ENCODE measurements at places on chromosomes 16 and 17.

DNA sequence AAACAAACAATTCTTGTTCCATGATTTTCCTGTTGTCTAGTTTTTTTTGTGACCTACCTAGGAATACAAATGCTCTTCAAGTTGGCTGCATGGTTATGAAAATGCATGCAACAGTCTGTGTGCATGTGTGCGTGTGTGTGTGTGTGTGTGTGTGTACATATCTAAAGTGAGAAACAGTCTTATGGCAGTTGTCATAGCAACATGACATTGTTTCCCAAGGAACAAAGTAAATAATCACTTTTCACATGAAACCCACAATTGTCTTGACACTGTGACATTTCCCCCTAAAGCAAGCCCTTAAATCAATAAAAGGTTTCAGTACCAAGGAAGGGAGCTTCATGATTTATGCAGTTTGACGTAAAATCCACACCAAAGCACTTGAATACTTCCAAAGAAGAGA is 758.4 kb downstream of the CDH8 start:
- no peak for DNase-seq

GRCh38 chr16:75462806-75463205 is 1.7 kb downstream of the TMEM170A start:
- DNase-seq, result no peak

- DNase-seq, result no peak
Observed at GRCh38 chr16:80948886-80949493, 57.7 kb downstream of the CMC2 start.

DNA sequence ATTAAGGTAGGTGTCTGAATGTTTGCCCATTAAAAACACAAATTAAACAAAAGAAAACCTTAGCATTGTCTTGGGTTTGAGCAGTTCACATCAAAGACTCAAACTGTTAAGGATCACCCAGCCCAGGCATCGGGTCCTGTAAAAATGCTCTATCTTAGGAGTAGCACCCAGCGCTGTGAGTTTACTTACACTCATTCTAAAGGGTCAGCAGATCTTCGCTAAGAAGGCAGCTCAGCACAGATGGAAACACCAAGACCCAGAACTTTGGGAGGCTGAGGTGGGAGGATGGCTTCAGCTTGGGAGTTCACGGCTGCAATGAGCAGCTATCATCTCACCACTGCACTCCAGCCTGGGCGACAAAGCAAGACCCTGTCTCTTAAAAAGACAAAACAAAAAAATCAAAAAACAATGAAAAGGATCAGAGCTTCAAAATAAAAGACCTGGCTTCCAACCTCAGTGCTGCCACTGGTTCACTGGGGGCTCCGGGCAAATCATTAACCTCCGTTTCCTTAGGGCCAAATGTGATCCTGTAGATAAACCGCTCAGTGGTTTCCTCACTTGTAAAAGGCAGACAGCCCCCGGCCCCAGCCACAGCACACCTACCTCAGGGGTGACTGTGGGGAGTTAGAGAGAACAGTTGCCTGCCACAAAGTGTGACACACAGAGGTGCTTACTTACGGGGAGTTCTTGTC is 11.1 kb downstream of the COG1 start:
- DNase-seq, result no peak

DNA sequence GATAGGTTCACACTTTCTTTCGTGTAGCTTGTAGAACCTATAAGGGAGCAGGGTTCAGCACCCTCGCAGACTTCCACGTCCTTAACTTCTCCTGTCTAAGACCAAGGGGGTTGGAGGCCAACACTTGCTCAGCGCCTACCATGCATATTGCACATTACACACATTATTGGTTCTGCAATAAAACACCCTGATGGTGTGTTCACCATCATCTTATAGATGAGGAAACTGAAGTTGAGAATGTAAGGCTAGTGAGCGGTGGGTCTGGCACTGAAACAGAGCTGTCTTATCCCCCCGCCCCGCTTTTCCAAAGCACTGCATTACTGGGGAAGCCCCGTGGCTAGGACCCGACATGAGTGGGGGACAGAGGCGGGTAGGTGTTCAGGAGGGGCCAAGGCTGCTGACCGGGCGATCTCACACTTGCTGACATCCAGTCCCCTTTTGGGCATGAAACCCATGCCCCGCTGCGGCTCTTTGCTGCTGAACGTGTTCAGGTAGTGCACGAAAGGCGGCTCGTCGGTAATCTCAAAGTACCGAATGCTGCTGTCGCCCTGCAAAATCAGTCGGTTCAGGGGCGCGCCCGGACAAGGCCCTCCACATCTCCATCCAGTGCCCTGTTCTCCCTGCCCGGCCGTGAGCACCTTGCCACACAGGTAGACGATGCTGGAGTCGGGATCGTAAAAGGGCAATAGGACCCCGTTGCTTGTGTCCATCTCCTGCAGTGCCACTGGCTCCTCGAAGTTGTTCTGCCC is 6.2 kb downstream of the CORO6 start:
- no peak for DNase-seq

- DNase-seq, result no peak
Observed at GRCh38 chr16:29665294-29666077, 2.4 kb downstream of the SPN start.

- DNase-seq, result no peak
Observed at GRCh38 chr17:8443756-8444155, 8.1 kb downstream of the NDEL1 start.

DNA sequence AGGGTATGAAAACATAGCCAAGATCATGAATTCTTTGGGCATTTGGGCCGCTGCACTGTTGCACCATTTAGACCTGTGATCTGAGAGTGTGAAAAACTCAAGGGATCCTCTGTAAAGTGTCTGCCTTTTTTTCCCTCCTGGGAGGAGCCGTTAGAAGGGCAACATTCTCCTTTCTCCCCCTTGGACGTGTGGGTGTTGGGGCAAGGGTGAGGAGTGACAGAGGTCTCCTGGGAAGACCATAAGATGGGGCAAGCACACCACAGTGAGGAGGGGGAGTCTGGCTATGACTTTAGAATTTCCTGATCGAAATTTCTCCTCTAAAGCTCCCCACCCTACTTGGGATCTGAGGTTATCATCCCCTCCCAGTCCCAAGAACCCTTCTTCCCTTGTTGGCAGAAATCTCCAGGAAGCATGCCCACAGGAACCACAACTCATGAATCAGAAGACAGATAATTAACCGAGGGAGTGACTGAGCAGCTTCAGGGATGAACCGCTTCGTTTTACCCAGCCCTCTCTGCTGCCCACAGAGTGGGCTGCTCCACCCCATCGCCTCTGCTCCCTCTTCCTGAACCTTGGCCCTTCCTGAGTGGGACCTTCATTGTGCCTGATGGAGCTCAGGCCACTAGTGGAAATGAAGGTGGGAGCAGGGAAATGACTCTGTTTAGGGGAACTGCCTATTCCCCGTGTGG is 4.2 kb downstream of the ITGB3 start:
- no peak for DNase-seq

DNA sequence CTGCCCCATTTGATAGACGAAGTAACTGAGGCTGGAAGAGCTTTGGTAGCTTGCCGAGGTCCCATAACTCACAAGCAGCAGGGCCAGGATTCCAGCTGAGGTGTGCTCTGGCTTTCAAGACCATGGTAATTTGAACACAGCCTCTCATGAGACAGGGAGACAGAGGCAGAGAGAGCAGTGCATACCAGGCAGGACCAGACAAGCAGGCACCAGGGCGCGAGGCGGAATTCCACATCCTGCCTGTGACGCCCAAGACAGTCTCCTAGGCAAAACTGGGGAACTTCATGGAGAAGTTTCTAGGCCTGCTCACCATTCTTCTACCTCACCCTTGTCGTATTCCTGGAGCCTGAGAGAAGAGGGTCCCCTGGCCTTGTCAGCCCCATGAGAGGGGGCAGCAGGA is 19.2 kb downstream of the SDK2 start:
- DNase-seq, result no peak

DNA sequence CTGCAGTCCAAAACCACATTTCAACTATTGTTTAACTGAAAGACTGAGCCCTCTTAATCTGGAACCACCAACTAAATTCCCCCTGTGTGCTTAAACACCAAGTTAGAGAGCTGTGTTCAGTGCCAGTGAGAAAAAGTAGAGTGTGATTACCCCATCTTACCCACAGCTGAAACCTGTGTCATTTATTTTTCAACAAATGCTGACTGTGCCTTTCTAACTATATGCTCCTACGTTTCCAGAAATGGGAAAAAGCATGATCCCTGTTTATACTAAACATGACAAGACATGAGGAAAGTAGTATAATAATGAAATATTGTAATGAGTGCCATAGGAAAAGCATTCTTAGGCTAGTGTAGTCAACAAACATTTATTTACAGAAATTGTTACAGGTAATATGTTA is 7.4 kb upstream of the TOX3 start:
- no peak for DNase-seq

GRCh38 chr17:60554377-60554788 is 28.3 kb upstream of the APPBP2 start:
- no peak for DNase-seq

DNA sequence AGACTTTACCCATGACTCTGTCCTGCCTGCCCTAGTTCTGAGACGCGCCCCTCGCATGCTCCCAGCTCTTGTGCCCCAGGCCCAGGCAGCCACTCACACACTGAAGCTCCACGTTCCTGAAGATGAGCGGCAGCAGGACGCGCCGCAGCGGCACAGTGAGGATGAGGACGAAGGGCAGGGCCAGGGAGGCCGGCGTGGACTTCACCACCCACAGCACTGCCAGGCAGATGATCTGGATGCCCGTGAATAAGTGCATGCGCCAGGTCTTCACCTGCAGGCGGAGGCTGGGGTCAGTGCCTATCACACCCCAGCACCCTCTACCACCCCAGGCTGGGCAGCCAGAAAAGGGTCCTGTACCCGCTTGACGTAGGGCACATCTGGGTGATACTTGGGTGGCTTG is 16.9 kb downstream of the SLC4A1 start:
- DNase-seq, result no peak

DNA sequence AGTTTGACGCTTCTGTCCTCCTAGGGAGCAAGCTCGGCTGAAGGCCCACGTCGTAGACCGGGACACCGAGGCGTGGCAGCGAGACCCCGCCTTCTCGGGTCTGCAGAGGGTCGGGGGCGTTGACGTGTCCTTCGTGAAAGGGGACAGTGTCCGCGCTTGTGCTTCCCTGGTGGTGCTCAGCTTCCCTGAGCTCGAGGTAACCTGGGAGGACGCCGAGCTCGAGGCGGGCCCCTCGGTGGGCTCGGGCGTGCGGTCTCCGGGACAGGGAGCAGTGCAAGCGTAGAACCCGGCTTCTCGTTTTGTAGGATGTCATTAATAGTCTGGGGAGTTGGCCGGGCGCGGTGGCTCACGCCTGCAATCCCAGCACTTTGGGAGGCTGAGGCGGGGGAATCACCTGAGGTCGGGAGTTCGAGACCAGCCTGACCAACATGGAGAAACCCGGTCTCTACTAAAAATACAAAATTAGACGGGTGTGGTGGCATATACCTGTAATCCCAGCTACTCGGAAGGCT is 715 bp downstream of the ENDOV start:
- no peak for DNase-seq

DNA sequence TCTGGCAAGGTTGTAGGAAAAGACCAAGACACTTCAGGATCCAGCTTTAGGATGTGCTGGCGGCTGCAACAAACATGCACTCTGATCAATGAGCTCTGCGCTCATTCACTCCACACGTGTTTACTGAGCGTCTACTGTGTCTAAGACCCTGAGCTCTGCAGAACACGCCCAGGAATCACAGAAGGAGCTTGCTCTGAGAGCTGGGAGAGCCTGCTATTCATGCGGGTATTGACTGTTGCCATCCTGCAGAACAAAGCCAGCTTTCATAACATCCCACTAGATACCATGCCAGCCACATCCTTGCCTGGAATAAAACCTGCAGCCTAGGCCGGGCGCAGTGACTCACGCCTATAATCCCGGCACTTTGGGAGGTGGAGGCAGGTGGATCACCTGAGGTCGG is 44.1 kb downstream of the NXN start:
- DNase-seq, result no peak

DNA sequence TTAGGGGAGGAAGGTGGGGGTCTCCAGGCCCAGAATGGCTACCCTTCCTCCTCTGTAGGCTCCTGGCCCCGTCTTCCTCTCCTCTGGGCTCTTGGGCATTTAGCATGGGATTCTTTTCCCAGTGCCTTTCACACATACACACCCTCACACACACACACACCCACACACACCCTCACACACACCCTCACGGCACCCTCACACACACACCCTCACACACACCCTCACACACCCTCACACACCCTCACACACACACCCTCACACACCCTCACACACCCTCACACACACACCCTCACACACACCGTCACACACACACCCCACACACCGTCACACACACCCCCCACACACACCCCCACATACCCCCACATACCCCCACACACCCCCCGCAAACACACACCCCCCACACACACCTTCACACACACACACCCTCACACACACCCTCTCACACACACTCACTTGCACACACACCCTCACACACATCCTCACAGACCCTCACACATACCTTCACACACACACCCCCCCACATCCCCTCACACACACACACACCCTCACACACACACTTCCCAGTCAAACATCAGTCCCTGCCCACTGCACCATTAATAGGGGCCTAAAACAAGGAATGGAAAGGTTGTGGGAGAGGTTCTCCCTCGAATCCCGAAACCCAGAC is 845 bp downstream of the SGCA start:
- DNase-seq, result no peak

GRCh38 chr17:17356149-17356930 is 53.2 kb downstream of the NT5M start:
- peak; percentile 40 for DNase-seq

DNA sequence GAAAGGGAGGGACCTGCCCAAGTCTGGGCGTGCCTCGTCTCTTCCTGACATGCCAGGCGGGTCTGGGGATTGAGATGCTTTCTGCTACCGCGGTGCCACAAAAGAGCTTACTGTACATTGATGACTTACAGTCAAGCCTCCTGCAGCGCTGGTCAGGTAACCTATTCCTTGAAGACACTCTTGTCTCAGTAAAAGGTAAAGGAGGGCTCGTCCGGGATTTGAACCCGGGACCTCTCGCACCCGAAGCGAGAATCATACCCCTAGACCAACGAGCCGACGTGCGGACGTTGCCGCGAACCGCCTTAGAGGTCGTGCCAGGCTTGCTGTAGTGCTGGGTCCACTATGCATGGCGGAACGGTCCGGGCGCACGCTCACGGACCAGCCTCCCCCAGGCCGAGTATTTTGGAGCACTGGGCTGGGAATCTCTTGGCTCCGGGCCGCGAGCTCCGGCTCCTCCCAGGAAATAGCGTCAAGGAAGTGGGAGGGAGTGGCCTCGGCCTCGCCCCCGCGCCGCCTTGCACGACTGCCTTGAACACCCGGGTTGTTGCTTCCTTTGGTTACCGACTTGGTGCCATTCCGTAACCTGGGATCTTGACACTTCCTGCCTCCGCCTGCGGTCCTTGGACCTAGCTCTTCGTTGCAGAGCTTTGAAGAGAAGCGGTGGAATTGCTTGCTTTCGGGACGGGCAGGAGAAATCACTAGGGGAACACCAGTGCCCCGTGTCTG is 12.4 kb upstream of the AURKB start:
- peak; percentile 86 for DNase-seq

- no peak for DNase-seq
Observed at GRCh38 chr17:15271741-15272140, 6.6 kb upstream of the PMP22 start.
